ENCODE measurements at places on chromosomes 1 and 21. TPM values are rescaled to one million over a fixed set of nuclear protein-coding genes. Genes with fewer than 3 reads are reported as not detected.

GRCh38 chr1:60930130-60930529 lies 152.2 kb upstream of the NFIA start:
- no peak for DNase-seq

- no peak for DNase-seq
Measured at GRCh38 chr1:160061369-160062229, 8.4 kb downstream of the KCNJ10 start.

DNA sequence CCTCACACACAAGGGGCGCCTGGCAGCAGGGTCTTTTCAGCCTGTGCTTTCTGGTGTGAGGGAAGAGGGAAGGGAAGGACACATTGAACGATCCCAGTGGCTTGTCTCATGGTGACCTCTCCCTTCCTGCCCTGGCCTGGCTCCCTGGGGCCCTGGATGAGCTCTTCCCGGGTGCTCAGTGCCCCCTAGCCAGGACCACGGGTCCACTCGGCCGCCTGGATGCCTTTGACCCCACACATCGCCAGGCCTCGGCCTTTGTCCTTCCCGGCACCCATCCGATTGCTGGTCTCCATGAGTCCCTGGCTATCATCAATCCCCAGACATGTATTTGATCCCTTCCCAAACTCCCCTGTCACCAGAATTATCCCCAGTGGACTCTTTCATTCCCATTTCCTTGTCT lies 6.0 kb upstream of the TFF3 start:
- DNase-seq, result no peak

- no peak for DNase-seq
Measured at GRCh38 chr1:55816456-55817426, 601.6 kb upstream of the USP24 start.

DNA sequence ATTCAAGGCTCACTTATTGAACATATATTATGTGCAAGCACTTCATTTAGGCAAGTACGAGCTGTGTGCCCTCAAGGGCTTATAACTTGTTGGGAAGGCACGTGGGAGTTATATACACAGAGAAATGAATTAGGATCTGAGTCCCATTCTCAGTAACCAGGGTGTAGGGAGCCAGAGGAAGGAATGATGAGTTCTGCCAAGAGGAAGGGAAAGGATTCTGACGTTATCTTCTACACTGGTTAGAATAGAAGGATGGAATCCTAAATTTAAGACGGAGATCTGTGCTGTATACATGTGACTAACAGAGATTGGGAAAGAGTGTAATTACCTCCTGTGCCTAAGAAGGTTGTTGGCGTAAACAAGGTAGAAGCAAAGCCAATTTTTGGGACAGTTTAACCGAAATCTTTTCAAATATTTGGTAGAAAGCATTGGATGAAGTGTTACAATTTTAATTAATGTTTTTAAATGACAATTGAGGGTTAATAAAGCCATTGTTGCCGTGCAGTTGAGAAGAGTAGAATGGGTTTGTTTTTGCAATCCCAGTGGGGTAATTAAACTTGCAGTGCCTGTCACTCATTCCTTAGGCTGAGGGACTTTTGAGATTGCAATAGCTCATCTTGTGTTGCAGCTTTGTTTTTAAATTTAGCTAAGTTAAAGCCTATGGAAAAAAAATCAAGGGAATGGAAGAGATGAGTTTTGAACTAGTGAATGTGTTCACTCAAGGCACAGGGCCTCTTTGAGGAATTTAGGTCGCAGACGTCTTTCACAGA lies 177.2 kb downstream of the NFIA start:
- DNase-seq, result no peak

The RBBP5 gene
- polyA plus RNA-seq, result 11.1 TPM

The BTBD19 gene
- 4.3 TPM for polyA plus RNA-seq

- DNase-seq, result no peak
Measured at GRCh38 chr1:198678901-198679329, 40.1 kb downstream of the PTPRC start.

DNA sequence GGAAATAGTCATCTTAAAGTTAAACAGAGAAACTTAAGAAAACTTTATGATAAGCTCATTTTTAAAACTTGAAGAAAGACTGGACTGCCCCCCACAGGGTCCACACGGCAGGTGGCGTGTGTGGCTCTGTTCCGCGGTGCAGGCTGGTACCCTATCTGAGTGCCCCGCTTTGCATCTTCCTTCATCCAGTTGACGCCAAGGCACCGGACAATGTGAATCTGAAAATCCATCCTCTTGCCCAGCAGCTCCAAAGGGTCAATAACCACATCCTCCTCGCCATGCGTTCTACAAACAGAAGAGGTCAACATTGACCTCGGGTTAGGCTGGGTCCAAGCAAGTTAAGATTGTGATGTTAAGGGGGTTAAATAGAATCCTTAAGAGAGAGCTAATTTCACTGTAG lies 54.5 kb downstream of the SCCPDH start:
- DNase-seq, result no peak

The MROH9 gene
- polyA plus RNA-seq, result not detected

DNA sequence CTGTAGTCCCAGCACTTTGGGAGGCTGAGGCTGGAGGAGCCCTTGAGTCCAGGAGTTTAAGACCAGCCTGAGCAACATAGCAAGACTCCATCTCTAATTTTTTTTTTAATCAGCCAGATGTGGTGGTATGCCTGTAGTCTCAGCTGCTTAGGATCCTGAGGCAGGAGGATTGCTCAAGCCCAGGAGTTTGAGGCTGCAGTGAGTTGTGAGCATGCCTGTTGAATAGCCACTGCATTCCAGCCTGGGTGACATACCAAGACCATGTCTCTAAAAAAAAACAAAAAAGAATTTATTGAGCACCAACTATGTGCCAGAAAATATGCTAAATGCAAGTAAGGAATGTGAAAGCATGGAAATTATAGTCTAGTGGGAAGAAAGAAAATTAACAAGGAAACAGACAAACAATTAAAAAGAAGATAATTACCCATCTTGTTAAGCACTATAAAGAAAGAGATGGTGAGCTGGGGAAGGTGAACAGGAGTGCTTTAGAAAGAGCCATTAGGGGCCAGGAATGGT lies 104.0 kb upstream of the ZNF678 start:
- DNase-seq, result no peak

The XCL2 gene
- 1.1 TPM for polyA plus RNA-seq

The WNT2B gene
- 5.2 TPM for polyA plus RNA-seq

- no peak for DNase-seq
Measured at GRCh38 chr1:33186936-33187335, 5.1 kb upstream of the TRIM62 start.

DNA sequence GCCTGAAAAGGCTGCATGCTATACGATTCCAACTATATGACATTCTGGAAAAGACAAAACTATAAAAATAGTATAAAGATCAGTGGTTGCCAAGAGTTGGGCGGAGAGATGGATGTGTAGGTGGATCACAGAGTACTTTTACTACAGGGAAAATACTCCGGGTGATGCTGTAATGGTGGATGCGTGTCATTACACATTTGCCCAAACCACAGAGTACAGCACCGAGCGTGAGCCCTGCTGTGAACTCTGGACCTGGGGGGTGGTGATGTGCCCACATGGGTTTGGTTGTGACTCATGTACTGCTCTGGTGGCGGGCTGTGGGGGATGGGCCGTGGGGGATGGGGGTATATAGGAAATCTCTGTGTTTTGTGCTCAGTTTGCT lies 162.7 kb upstream of the COL6A1 start:
- no peak for DNase-seq

GRCh38 chr1:184050636-184051035 lies 894 bp upstream of the TSEN15 start:
- DNase-seq, result no peak

DNA sequence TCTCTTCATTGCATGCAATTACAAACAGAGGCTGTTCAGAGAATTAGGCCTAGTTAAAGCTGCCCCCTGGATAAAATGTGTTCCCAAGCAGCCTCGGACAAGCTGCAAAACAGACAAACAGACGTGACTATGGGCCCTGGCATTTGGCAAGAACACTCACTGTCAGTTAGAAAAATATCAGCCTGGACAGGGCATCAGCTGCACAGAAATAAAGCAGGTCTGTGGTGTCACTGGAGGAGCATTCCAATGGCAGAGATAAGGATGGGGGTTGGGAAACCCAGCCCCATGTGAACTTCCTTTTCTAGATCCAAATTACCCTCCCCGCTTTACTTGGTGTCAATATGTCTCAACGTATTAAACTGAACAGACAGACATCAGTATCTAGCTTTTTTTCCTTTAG lies 177.1 kb downstream of the GPATCH2 start:
- DNase-seq, result no peak

- DNase-seq, result peak; percentile 83
Measured at GRCh38 chr1:113534130-113534817, 144.0 kb downstream of the MAGI3 start.

GRCh38 chr1:109255678-109256077 lies 6.3 kb downstream of the CELSR2 start:
- no peak for DNase-seq

DNA sequence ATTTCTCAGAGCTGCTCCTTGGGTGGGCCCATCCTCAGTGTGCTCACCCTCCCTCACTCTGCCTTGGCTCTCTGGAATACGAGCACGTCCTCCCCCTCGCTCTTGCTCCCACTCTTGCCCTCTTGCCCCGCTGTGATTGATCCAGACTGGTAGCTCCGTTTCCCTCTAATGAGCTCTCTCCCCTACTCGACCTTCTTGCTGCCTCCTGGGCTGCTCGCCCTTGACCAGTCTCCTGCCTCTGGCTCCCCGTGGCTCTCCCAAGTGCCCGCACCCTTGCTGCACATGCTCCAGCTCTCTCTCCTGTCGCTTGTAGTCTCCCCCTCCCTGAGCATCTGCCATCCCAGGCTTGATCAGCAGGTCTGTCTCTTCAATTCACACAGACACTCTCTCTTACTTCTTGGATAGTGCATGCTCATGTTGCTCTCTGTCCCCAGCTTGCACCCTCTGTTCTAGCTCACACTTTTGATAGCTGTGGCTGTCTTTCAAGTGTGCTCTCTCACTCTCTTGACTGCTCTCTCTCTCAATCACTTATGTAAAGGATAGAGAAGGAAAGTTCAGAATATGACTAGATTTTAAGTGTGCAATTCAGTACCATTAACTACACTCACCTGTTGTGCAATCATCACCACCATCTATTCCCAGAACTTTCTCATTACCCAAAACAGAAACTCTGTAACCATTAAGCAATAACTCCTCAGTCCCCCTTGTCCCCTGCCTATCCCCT lies 51.1 kb downstream of the PHC2 start:
- DNase-seq, result no peak

The SELENBP1 gene
- polyA plus RNA-seq, result 34.6 TPM

- no peak for DNase-seq
Measured at GRCh38 chr1:167249702-167250101, 29.0 kb downstream of the POU2F1 start.

DNA sequence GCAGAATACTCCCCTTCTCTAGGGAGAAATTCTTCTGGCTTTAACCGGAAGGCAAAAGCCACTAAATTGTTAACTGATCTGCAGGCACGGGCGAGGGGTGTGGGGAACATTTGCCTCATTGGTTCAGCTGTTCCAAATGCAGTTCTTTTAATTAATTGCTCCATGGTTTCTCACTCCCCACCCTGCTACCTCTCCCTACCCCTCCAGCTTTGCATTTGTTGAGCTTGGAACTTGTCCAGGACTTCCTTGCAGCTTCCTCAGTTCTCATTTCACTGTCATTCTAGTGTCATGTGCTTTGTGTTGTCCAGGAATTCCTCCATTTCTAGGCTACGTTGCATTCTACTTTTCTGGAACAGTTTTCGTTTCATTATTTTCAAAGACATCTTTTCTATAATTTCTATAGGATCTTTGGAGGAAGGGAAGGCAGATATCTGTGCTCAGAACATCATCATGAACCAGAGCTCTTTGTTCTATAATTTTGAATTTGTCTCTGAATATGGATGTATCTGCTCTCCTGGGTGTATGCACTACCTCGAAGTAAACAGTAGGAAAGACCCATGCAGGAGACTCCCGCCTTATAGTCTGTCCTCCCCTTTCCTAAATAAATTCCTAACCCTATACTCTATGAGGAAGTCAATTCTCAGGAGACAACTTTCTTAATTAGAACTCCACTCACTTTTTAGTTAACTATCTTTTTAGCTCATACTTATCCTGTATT lies 132.4 kb upstream of the LMO4 start:
- peak; percentile 11 for DNase-seq

GRCh38 chr1:168835791-168836190 lies 106.8 kb upstream of the DPT start:
- DNase-seq, result no peak

The SPRR2A gene
- not detected for polyA plus RNA-seq

DNA sequence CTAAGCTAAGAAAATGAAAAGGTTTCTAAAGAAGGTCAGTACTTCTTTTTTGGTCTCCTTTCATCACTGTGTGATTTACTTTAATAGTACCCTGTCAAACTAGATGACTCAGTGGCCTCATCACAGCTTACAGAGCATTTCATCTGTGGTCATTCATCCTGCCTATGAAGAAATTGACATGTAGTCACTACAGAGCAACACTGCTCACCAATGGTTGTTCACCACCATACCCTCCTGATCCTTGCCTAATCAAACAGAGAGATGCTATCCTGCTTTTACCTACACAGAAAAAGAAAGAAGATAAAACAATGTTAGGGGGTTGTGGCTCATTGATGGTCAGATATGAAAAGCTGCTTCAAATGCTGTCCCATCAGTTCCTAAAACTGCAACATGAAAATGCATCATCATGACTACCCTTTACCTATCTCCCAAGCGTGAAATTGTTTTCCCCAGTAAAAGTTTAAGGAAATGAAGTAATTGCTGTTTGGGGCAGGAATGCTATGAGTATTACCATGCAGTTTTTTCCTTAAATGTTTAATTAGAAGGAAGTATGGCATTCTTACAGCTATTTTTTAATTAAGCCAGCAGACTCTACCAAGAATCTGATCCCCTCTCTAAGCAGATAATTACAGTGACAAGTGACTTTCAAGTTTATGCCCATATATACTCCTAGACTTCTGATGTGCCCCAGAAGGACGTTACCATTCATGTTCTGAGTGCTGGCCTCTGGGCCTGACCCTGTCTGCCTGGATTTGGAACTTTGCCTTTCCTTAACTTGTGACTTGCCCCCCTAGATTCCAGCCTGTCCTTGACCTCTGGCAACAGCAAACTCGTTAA lies 46.1 kb upstream of the FBXO28 start:
- peak; percentile 45 for DNase-seq

DNA sequence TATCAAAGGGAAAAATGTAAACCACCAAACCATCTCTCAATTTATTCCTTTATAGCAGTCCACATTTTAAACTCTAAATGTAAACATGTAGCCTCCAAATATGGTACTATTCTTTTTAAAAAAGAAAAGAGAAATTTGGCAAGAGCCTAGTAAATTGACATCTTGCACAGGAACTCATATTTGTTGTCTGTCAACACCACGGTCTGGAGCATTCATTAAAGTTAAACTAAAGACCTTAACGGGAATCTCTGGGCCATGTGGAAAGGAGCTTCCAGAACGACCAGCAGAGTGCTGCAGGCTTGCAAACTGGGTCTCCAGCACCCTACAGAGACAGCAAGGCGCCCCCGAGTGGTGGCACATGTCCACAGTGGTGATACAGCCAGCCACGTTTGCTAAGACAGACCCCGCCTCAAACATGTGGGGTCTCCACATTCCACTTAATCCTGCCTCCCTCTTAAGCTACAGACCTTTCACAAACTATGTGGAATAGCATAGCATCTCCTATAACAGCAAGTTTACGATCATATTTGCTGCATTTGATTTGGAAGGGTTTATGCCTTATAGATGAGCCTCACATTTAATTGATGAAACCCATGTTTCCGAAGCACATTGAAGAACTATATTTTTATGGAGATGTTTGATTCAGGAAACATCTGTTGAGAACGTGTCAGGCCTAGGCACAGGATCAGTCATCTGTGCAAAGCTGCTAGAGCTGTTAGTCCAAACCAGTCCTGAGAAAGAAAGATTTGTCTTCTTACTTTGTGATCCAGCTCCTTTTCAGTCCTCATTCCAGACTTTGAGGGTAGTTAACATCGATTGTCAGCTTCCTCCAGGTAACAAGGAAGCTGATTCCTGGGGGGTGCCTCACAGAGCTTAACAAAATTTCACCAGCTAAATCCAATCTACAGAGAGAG lies 96.4 kb upstream of the BACE2 start:
- no peak for DNase-seq
